PC-9 (cell line): ENCODE measurements at places on chromosomes 7 and 10. TPM values are rescaled to one million over a fixed set of nuclear protein-coding genes. Genes with fewer than 3 reads are reported as not detected.

Gene LRWD1
- total RNA-seq, result 35.3 and 57.9 TPM in 2 replicates

DNA sequence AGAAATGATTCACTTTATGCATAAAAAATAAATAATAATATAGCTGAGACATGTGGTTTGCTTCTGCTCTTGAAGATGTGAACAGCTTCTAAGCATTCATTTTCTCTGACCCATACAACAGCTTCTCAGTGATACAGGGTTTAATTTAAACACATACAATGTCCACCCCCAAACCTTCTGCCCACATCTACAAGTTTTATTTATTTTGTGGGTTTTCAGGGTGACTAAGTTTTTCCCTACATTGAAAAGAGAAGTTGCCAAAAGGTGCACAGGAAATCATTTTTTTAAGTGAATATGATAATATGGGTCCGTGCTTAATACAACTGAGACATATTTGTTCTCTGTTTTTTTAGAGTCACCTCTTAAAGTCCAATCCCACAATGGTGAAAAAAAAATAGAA, 17.2 kb downstream of the INHBA start:
- DNase-seq, result no peak
- no peak overlapping the region for H3K27ac ChIP-seq
- H3K4me1 ChIP-seq, result peaks cover 7% of the 10 kb centered on the region
- H3K4me3 ChIP-seq, result no peak overlapping the region
- H3K36me3 ChIP-seq, result 0 out of 2 replicates have a peak, but pooled peaks cover 2% of the 10 kb centered on the region
- no peaks in the 10 kb centered on the region for H3K27me3 ChIP-seq

DNA sequence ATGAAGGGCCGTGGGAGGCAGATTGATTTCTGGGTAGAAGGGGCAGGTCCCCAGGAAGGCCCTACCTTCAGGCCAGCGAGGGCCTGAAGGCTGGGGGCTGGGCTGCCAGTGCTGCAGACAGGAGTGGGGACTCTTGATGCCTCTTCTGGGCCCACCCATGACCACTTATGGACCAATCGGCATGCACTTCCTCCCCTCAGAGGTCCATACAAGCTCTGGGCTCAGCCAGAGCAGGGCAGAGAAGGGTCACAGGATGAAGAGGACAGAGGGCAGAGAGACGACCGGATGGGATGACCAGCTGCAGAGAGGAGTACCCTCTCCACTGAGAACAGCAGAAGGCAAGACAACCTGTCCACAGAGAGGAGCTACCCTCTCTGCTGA, 120.1 kb downstream of the DYNC2I1 start:
- no peak overlapping the region for H3K27ac ChIP-seq
- DNase-seq, result no peak
- peak overlapping the region; percentile 51; the same call in 1 of the 2 replicates for H3K4me3 ChIP-seq
- peaks cover 29% of the 10 kb centered on the region for H3K27me3 ChIP-seq

GRCh38 chr10:126229686-126230085, 158.6 kb downstream of the ADAM12 start:
- H3K4me3 ChIP-seq, result no peak overlapping the region
- peaks cover 14% of the 10 kb centered on the region for H3K4me1 ChIP-seq
- no peak overlapping the region for H3K27ac ChIP-seq
- H3K27me3 ChIP-seq, result no peaks in the 10 kb centered on the region
- H3K36me3 ChIP-seq, result no peaks in the 10 kb centered on the region

- H3K4me1 ChIP-seq, result no peaks in the 10 kb centered on the region
- H3K36me3 ChIP-seq, result no peaks in the 10 kb centered on the region
- peaks cover 15% of the 10 kb centered on the region for H3K27me3 ChIP-seq
- DNase-seq, result no peak
- H3K27ac ChIP-seq, result no peak overlapping the region
Measured at GRCh38 chr10:1860351-1860750, 123.0 kb upstream of the ADARB2 start.
